Urothelium cell line (cell line): ENCODE measurements at places on chromosomes 4 and X.

DNA sequence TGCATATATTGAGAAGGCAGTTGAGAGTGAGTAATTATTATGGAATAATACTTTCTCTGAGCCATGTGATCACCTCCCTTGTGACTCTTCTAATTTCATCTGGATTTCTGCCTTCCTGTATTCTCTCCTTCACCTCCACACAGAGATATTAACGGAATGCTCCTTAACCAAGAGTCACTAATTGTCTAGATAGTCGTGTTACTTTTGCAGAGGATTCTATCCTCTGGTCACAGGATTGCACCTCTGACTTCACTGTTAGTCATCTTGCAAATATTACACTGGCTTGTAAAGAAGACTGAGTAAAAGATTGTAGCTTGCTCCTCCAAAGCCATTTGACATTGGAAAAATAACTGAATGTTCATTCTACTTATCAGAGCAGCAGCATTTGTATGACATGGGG lies 160.9 kb downstream of the SH2D1A start:
- DNase-seq = no peak

GRCh38 chr4:26048378-26048882 lies 134.4 kb downstream of the SMIM20 start:
- DNase-seq = peak; percentile 37

DNA sequence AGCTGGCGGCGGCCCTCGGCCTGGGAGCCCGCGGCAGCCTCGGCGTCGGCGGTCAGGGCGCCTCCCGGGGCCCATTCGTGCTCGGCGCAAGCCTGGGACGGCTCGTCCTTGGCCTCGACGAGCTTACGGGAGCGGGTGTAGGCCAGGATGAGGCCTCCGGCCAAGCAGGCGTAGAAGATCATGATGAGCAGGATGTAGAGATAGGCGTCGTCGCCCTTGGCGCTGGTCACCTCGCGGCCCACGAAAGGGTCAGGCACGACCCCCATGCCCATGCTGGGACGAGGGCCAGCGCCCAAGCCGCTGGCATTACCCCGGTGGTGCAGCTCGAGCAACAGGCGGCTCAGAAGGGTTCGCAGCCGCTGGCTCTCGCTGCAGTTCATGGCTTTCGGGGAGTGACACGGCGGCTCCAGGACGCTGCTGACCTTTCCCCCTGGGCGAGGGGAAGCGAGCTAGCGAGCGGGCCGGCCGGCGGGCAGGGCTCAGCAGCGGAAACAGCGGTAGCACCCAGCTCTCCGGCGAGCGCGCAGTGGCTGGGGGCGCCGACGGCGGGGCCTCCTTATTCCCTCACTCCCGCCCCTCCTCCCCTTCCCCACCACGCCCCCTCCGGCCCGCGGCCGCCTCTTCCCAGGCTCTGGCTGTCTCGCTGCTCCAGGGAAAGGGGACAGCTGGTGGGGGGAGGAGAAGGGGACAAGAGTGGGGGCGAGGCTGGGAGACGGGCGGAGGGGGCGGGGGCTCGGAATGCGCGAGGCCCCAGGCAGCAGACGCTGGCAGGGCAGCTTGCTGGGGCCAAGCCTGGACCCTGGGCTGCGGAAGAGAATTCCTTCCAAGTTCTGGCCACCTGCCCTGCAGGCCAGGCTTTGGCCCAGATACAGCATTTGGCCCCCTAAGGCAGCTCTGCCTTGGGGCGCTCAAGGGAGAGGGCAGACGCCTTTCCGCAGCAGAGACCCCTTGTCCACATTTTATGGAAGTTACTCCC lies at the start of gene KCNE5:
KCNE5 (minus strand) TSS at position 532 of the 976 bp plus-strand sequence; CDS start at position 380, 152 bp downstream.
- DNase-seq = no peak

- DNase-seq = peak; percentile 45
Observed at GRCh38 chr4:25441519-25442117, 64.6 kb downstream of the ANAPC4 start.

GRCh38 chr4:36267486-36268268 lies 13.7 kb upstream of the DTHD1 start:
- DNase-seq = no peak

GRCh38 chrX:19695884-19696283 lies 180.6 kb upstream of the MAP3K15 start:
- no peak for DNase-seq

DNA sequence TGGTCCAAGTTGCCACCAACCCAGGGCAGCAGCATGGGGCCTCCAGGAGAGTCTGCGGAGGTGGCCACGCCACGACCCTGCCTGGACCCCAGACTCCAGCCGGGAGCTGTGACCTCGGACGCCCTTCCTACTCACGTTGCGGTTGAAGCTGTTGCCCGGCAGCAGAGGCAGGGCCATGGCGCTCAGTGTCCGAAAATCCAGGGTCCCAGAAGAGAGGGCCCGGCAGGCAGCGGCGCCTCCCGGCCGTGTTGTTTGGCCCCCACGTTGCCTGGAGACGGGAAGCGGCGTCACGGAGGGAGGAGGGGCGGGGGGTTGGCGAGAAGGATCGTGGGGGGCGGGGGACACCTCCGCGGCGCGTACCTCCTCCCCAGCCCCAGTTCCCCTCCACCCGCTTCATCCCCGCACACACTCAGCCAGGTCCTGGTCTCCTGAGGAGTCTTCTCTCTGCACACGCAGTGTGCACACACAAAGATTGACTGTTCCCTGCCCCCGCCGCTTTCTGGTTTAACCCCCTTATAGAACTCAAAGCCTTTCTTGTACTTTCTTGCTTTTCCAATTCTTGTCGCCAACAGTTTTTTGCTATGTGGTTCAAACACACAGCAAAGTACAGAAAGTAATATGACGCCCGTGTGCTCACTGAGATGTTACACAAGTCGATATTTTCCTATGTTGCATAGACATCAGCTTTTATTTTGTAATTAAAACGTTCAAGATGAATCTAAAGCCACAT lies at the start of gene EFHC2:
EFHC2 (minus strand) TSS at position 261 of the 730 bp plus-strand sequence; CDS start at position 177, 84 bp downstream.
- DNase-seq = peak; percentile 54

GRCh38 chrX:5431823-5432222 lies 796.8 kb downstream of the NLGN4X start:
- DNase-seq = no peak

GRCh38 chrX:9708086-9708485 lies 57.6 kb downstream of the GPR143 start:
- no peak for DNase-seq

DNA sequence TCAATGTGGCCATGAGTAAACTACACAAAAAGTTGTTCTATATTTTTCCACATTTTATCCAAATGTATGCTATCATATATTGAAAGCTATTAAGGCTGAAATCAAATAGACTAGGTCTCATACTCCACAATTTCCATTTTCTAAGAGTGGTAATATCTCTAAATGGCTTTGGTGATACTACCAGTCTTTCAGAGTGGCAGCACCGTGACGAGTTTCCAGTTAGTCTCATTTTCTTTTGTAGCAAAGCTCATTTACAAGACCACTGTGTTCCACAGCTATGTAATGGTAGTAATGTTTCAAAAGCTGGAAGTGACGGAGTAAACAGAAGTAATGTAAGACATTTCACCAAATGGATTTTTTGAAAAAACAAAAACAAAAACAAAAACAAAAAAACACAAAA lies 228.2 kb downstream of the PPP3CA start:
- no peak for DNase-seq

GRCh38 chr4:145298885-145299284 lies 118.5 kb upstream of the OTUD4 start:
- no peak for DNase-seq

DNA sequence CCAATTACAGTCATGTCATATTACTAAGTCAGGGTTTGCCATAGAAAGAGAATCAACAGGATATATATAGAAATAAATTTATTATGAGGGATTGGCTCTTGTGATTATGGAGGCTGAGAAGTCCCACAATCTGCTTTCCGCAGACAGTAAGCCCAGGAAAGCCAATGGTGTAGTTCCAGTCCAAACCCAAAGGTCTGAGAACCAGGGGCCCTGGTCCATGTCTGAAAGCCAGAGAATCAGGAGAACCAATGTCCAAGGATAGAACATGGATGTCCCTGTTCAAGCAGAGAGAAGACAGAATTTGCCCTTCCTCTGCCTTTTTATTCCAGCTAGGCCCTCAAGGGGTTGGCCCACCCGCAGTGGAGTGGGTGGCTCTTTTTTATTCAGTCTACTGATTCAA lies 25.6 kb downstream of the FABP2 start:
- DNase-seq = no peak

GRCh38 chrX:5042563-5042962 lies 1186.1 kb downstream of the NLGN4X start:
- no peak for DNase-seq
